NCI-H2081 treated with DMSO at 0.1 percent for 48 hours (cell line): ENCODE measurements at places on chromosomes 13 and 19.

GRCh38 chr13:99055735-99056134 lies 77.9 kb upstream of the DOCK9 start:
- no peak for DNase-seq

DNA sequence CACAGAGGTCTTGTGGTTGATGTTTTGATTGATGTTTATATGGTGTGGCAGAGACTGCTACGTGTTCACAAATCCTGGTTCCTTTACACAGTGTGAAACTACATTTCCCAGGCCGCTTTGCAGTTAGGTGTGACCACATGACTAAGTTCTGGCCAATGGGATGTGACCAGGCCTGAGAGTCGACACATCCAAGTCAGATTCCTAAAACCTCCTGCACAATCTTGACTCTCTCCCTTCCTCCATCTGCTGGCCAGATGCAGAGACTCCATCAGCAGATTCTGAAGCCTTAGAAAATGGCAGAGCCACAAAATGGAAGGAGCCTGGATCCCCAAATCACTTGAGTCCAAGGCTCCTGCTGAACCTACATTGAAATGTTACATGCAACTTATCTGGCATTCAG lies 12.6 kb downstream of the CD37 start:
- no peak for DNase-seq

DNA sequence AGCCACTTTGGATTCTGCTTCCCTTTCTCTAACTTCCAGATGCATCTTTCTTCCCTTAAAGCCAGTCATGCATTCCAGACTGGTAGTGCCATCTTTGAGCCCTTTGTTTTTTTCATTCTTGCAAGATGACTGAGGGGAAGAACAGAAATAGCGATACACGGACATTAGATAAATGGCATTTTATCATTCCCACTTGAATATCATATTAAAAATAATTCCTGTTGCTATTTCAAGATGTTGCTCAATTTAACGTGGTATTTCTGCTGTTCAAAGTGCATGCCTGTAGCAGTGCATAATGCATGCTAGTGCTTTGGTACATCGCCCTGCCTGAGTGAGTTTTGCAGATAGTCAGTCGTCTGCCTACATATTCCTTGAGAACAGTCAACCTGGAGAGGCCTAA lies 140.6 kb upstream of the FRY start:
- no peak for DNase-seq

GRCh38 chr19:56678205-56678604 lies 6.6 kb upstream of the ZNF835 start:
- DNase-seq: no peak

GRCh38 chr13:76552807-76553206 lies 333.4 kb downstream of the KCTD12 start:
- no peak for DNase-seq
